Activated CD8-positive, alpha-beta memory T cell treated with anti-CD3 and anti-CD28 coated beads, Interleukin-2, amount 50 U/mL, for 4 hours (primary cell): ENCODE measurements at places on chromosomes 3 and 15.

GRCh38 chr15:41256577-41257038 is 25.5 kb downstream of the CHP1 start:
- no peak for DNase-seq

DNA sequence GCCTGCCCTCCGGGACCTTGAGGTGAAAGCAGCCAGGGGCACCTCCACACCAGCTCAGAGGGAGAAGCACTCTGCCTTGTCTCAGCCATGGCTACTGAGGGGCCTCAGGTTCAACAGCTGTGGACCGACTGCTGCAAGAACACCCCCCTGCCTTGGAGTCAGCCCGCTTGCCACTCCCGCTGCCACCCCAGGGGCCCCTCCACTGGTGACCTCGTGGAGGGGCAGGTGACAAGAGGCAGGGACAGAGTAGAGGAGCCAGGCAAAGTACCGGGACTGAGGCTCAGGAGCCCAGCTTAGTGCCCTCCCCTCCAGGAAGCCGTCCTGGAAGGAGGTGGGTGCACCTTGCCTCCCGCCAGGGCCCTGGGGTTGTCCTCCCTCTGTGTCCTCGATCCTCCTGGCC is 79.6 kb upstream of the RPL32 start:
- no peak for DNase-seq

- DNase-seq = no peak
Observed at GRCh38 chr3:59412516-59412915, 362.7 kb upstream of the CFAP20DC start.

- no peak for DNase-seq
Observed at GRCh38 chr15:23687143-23687470, at the start of gene NDN. NDN (minus strand) TSS chr15:23687305; CDS start chr15:23687217, 88 bp downstream.

DNA sequence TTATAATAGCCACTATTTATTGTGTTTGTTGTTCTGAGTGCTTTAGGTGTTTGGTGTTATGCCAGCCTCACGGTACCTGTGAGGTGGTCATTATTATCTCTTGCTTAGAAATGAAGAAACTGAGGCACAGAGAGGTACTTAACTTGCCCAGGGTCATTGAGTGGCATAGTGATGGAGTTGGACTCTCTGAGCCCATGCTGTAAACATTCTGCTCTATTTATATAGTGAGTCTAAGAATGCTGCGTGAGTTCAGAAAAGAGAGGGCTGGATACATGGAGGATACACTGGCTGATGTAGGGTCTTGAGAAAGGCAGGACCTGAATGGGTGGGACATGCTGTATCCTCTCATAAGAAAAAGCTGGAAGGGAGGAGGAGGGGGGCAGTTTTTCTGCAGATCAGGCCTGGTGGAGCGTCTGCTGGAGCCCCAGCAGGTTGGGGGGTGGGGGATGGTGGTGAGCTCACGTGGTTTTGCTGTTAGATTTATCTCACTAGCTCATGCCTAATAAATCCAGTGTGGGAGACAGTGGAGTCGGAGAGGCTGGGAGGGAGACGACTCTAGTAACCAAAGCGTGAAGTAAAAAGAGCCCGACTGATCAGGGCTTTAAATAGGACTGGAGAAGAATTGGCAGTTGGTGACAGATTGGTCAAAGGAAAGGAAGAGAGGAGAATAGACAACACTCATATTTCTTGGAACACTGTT is 16.0 kb downstream of the MED12L start:
- no peak for DNase-seq

- no peak for DNase-seq
Observed at GRCh38 chr3:122996038-122996580, 31.5 kb downstream of the SEMA5B start.

DNA sequence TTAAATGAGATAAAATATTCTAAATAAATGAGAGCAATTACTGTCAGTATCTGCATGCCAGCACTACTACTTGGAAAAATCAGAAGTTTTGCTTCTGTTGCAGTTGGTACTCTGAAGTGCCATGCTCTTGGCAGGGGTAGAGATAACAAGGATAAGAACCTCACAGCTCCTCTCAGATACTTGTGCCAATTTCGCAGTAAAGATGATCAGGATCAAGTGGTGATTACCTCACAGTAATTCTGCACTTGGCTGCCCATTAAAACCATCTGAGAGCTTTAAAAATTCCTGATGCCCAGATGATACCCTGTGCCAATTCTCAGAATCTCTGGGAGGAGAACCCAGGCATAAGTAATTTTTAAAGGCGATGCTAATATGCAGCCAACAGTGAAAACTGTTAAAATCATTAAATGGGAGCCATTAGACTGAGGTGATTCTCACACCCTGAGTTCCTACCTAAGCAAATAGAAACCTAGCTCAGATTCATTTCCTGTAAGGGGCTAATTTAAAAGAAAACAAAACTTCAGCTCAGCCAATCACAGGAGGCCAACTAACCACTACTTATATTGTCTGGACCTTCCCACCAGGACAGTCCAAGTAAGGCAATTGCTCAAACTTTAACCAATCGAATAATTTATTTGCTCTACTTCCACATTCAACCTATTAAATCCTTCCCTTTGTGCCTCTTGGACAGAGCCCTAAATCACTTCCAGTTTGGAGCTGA is 171.2 kb downstream of the KCNMB2 start:
- no peak for DNase-seq

DNA sequence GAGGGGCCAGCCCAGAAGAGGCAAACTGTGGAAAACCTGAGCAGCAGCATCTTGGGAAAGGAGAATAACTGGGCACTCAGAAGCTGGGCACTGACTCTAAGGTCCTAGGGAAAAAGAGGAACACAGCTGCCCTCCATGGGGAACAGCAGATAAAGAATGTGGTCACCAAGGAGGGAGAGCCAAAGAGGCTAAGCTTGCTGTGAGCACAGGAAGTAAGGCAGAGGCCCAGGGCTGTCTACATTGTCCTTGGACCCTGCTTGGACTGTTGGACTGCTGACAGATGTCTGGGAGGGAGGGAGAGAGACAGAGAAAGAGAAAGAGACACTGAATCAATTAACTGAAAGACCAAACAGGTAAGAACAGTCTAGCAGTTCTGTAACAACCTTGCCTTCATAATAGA is 4.5 kb upstream of the MNS1 start:
- no peak for DNase-seq

- no peak for DNase-seq
Observed at GRCh38 chr3:4392992-4393391, 74.1 kb downstream of the SUMF1 start.

- no peak for DNase-seq
Observed at GRCh38 chr3:169869484-169870220, at the start of gene LRRC31. LRRC31 (minus strand) TSS chr3:169869935; CDS start chr3:169869807, 128 bp downstream.

DNA sequence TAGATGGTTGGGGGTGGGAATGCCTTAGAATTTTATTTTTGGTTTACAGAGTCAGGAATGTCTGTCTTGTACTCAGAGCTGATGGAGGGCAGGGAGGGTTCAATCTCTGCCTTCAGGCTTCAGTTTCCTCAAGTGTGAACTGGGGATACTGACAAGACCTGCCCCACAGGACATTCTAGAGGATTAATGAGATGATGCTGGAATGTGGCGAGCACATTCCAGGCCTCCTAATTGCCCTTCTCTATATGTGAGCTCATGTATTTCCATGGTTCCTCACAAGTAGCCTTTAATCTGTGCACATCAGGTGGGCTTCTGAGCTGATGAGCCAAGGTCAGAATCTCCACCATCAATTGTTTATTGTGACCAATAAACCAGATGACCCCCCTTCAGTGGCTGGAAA is 90.4 kb downstream of the CACNA2D3 start:
- no peak for DNase-seq

- DNase-seq = no peak
Observed at GRCh38 chr3:194985031-194985578, 285.9 kb downstream of the XXYLT1 start.

GRCh38 chr3:78689378-78689777 is 1078.4 kb downstream of the ROBO1 start:
- DNase-seq = no peak

GRCh38 chr3:133007601-133008000 is 30.6 kb upstream of the TMEM108 start:
- DNase-seq = no peak

- no peak for DNase-seq
Observed at GRCh38 chr3:168024537-168024941, 71.2 kb downstream of the GOLIM4 start.

GRCh38 chr3:183098536-183099025 is 715 bp downstream of the MCCC1 start:
- DNase-seq = no peak

DNA sequence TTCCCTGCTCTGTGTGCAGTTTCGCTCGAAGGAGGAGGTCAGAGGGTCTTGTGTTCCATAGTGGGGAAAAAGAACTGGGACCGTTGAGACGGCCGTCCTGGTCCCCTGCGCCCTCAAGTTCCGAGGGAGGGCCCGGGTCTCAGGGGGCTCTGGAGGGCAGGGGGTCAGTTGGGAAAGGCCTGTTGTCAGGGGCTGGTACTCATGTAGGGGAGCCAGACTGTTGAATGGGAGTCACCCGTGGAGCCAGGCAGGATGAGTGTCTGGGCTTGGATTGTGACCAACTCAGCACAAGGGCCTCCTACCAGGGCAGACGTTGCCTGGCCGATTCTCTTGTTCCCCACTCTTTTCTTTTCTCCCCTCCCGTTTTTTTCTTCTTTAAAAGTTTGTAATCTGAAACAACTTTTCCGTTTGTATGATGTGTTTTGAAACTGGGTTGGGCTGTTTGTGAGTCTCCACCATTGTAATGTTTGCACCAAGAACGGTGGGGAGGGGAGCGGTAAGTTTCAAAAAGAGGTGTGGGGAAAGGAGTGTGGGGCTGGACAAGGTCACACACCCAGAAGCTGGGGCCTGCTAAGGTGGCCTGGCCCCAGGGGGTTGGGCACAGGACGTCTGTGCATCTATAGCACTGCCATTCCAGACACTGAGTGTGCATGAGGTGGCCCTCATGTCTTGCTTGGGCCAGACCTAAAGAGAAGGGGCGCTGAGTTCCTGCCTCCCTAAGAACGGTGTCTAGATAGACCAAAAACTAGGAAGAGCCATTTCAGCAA is 1.1 kb downstream of the CMTM7 start:
- DNase-seq = no peak

DNA sequence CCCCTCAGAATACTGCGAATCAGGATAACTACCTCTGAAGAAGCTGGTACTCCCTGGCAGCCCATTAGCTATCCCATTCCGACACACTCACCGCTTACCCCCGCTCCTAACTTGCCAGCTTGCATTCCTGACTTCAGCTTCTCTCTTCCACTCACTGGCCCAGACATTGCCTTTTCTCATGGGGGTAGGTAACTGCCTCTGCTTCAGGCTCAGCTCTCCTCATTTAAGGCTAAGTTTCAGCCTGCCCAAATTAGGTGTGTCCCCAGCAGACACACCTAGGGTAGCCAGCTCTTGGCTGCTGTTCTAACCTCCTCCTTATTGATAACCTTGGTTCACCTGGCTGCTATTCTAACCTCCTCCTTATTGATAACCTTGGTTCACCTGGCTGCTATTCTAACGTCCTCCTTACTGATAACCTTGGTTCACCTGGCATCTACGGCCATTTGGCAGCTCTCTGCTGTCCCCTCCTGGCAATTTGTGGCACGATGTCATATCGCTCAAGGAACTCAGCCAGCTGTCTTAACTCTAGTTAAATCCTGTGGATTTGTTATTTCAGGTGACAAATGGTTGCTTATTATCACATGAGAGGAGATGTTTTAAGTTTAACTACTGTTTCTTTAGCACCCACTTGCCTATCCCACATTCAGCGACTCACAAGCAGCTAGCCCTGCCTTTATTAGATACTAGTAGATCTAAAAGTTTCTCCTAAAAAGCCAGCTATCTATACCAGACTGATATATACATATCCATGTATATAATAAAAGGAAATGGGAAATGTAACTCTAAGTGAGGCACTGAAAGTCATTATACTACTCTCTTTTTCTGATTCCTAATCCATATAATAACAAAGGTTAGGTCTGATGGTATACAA is 106.5 kb upstream of the ACP3 start:
- no peak for DNase-seq

- no peak for DNase-seq
Observed at GRCh38 chr3:70281663-70282062, 30.8 kb downstream of the MDFIC2 start.

DNA sequence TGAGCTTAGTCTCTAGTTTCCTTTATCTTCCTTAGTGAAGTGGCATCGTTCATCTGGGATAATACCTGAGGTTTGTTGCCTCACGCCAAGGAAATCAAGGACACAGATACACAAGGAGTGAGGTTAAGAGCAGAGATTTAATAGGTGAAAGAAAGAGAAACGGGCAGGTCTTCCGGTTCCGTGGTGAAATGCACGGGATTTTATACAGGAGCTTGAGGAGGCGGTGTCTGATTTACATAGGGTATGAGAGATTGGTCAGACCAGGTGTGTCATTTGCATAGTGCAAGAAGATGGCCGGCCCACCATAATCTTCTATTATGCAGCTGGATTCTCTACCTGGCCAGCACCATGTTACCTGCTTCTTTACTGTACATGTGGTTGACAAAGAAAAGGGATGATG is 17.2 kb downstream of the ARRDC4 start:
- no peak for DNase-seq

DNA sequence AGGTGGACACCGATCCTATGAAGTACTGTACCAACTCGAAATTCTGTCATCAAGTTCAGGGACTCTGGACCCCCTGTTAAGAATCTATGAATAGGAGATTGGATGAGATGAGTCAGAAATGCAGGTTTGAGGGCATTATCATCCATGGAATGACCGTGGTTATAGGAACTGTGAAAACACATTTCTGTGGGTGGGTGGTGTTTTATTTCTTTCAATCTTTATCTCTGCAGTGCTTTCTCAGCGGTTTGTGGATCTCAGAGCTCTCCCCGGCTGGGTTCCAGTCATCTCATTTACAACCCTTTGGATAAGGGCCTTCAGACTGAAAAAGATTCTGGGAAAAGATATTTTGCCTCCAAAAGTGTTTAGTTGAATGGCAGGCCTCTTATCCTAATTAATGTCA is 5.4 kb upstream of the ABHD17C start:
- DNase-seq = no peak

- DNase-seq = no peak
Observed at GRCh38 chr15:91970142-91970541, 116.6 kb downstream of the SLCO3A1 start.

GRCh38 chr3:47359323-47359722 is 21.5 kb upstream of the PTPN23 start:
- no peak for DNase-seq

- no peak for DNase-seq
Observed at GRCh38 chr3:46835491-46835890, 27.8 kb downstream of the MYL3 start.

DNA sequence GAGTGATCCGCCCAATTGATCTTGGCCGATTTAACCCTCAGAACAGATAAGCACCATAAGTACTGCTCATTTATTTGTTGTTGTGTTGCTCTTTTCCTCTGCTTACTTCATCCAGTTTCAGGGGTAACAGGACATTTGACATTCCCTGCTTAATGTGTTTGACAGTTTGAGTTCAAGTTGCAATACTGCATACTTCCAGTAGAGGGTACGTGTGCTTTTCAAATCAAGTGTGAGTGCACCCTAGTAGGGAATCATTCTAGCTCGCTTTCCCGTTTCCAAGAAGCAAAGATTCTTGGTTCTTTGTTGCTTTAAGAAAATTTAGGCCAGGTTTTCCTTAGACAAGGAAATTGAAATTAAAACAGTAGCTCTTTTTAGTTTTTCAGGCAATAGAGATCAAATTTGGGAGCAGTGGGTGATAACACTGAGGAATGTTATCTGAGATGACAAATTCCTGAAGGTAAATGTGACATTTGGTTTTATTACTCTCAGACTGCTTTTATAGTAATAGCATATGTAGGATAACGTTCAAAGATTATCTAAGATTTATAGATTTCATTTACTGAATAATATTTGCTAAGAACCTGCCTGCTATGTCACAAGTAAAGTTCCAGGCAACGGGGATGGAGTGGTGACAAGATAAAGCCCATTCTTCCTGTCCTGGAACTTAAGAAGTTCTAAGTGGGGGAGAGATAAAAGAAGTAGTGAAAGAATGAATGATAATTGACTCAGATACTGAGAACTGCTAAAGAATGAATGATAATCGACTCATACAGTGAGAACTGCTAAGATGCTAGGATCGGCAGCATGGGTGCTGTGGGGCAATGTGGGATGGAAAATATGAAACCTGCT is 73.3 kb downstream of the SYNPR start:
- no peak for DNase-seq
